AG08396 (cell line): ENCODE measurements at places on chromosomes 5 and 9.
A peak's percentile ranks its signal among the peaks of the same experiment; 100 is the strongest.

GRCh38 chr9:100880284-100880683 lies 148.2 kb upstream of the PLPPR1 start:
- DNase-seq, result no peak

DNA sequence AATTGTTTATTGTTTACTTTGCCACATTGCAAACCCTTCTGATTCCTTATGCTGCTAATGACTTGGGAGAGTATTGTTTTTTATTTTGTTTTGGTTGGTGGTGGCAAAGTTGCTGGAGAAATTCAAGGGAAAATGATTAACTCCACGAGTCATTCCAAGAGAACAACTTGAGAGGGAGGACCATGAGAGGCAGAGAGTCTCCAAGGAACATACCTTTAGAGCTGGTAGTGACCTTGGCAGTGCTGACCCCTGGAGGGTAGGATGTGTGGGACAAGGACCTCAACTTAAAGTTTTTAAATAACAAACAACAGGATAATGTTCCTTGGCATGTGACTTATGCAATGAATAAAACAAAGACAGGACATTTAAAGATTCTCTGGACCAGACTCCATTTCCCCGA lies 139.7 kb downstream of the LRRC70 start:
- no peak for DNase-seq

- no peak for DNase-seq
These were observed 165.2 kb downstream of the FRMD3 start for GRCh38 chr9:83372957-83373356.

GRCh38 chr5:83475935-83476814 lies 4.6 kb downstream of the VCAN start:
- DNase-seq, result no peak

DNA sequence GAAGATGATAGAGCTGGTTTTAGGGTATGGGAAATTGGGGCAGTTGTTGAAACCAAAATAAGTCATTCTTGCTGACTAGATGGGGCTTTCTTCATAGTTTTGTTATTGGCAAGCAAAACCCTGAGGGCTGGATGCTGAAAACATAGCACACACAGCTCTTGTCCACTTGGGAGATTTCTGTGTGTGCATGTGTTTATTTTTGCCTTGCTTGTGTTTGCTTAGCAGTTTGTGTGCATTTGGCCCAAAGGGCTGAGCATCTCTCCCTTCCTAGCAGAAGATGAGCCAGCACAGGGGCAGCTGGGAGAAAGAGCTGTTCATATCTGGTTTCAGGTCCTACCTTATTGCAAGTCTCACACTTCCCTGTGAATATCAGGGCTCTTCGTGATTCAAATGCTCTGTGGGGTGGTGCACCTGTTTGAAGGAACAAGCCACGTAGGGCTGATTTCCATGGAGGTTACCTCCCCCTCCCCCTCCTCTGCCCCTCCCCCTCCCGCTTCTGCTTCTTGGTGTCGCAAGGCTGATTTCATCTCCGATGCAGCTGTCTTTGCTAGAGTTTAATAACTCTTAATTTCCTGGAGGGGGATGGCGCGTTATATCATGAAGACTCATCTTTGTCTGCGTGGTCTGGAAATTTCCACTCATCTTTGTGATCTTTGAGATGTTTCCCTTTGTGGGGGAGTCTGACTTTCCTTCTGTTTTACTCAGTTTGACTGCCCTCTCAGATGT lies 296.5 kb downstream of the ARHGAP26 start:
- DNase-seq, result no peak

GRCh38 chr9:77511525-77511924 lies 136.6 kb downstream of the GNA14 start:
- DNase-seq, result no peak

DNA sequence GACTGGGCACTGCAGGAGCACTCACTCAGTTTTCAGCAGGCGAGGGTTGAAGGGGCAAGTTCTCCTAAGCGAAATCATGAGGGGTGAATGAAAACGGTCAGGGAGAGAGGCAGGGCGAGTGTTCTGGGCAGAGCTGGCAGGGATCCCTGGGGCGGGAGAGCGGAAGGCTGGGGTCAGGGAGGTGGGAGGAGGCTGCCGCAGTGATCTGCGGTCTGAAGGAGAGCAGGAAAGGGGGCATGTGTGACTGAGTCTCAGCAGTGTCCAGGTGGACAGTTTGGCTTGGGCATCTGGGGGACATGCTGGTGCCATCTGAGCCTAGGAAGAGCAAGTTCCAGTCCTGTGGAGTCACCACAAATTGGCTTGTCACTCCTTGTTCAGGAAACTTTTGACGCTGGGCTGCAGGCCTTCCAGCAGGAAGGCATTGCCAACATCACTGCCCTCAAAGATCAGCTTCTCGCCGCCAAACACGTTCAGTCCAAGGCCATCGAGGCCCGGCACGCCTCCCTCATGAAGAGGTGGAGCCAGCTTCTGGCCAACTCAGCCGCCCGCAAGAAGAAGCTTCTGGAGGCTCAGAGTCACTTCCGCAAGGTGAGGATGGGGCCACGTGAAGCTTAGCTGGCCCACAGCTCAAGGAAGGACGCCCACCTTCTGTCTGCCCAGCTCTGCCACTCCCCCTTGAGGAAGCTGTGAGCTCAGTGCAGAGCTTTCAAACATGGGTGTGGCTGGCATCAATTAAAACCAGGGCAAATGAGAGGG lies 31.1 kb downstream of the DYNC2I2 start:
- DNase-seq, result no peak

- no peak for DNase-seq
These were observed 26.7 kb downstream of the KCNV2 start for GRCh38 chr9:2743937-2744529.

- peak; percentile 58 for DNase-seq
These were observed 6.7 kb downstream of the AP3B1 start for GRCh38 chr5:78287833-78288232.

- DNase-seq, result no peak
These were observed 88.1 kb upstream of the ADAMTS19 start for GRCh38 chr5:129372025-129372424.
